Midbrain (tissue), 1 donor: ENCODE measurements at places on chromosomes 11 and 22.

GRCh38 chr11:8934742-8935488, 2.2 kb upstream of the C11orf16 start:
- no peak for DNase-seq

DNA sequence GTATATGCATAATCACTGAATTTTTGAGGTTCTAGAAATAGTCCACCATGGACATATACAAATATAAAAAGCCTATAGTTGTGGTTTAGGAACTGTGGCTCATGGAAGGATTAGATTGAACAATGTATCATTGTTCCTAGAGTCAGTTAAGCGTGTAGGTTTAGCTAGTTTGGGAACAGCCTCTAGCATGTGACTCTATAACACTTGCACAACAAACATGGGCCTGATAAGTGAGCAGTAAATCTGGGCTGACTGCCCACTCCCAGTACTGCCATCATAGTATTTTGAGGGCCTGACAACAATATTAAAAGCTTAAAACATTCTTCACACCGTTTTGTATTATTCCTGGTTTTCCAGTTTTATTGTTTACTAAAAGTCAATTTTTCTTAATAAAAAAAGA, 47.0 kb downstream of the YAP1 start:
- no peak for DNase-seq

DNA sequence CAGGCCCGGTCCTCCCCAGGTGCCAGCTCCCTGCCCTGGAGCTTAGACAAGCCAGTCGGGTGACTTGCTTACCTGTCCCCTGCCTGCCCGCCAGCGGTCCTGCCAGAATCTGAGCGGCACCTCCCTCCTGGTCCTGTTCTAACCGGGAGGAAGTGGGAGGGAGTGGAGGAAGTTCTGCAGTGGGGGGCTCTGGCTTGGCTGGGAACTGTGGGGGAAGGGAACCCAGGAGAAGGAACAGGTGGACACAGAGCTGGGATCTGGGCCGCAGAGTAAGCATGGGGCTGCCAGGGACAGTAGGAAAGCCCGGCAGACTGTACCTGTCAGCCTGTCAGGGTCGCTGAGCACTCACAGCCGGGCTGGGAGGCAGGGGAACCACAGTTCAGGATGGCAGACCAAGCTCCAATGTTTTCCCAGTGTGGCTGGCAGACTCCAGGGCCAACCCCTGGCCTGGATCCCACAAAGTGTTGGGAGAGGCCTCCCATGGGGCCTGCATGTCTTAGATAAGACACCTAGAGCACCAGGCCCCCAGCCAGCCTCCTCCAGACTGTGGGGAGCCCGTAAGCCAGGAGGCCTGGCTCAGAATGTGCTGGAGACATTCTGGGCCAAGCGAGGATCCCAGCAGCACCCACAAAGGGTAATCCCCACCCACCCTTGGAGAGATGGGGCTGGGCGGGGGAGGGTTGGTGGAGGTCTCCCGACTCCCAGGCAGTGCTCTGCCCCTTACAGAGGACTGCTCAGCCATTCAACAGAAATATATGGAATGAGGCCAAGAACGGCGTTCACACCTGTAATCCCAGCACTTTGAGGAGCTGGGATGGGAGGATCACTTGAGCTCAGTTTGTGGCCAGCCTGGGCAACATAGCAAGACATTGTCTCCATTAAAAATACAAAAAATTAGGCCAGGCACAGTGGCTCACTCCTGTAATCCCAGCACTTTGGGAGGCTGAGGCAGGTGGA, 2.3 kb downstream of the CYB5R3 start:
- DNase-seq: no peak

- no peak for DNase-seq
Observed at GRCh38 chr11:82754410-82754809, 20.7 kb upstream of the FAM181B start.

GRCh38 chr11:11583801-11584529, 37.8 kb downstream of the GALNT18 start:
- no peak for DNase-seq

DNA sequence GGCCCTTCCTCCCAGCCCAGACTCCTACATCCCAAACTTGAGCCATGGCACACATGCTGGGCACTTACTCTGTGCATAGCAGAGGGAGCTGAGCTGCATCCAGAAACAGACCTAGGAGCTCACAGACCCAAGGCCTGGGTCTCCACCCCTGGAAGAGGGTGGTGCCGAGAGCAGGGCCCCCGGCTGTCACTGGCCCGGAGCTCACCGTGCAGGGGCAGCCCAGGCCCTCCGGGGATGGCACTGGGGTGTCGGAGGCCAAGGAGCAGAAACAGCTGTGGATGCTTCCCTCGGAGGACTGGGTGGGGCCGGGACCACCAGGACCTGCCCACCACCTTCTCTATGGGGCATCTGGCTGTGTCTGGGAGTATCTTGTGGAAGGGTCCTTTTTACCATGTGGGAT, 4.3 kb upstream of the APOBEC3A start:
- no peak for DNase-seq

DNA sequence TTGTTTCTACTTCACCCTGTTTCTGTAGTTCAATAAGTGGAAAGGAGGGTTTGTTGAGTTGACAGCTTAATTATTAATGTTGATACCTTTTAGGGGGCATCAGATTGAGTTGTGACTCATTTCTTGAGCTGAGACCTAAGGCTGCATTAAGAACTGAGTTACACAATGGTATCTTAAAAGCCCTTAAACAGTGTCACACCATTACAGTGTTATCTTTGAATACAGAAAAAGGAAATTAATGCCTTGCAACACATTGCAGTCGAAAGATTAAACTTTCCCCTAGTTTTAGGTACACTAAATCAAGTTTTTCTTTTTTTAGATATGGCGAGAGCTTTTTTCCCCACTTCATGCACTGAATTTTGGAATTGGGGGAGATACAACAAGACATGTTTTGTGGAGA, 16.7 kb downstream of the PAFAH1B2 start:
- no peak for DNase-seq

DNA sequence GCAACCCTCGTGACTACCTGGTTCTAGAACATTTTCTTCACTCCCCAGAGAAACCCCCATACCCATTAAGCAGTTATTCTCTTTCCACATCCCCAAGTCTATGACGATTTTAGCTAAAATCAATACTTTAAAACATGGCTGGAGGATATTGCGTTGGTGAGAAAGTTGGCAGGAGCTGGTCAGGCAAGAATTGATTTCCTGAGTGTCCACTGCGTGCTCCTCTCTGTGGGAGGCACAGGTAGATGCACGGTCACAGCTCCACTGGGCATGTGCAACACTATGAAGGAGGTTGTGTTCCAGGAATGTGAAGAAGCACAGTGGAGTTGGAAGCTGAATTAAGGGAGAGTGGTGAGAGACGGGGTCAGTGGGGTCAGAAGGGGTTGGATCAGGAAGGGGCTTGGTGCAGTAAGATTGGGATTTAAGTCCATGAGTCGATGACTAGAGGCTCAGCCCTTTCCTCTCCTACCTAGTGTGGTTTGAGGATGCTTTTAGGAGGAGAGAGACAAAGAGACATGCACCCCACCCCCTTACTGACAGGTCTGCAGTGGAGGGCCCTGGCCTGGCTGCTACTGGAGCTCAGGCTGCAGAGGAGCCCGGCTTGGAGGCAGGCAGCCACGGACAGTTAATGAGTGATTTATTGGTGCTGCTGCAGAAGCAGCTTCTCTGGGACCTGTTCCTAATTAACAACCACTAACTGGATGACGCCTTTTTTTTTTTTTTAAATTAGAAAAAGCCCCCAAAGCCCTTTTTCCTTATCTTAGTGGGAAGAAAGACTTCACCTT, 395.6 kb downstream of the TENM4 start:
- no peak for DNase-seq

- DNase-seq: no peak
Observed at GRCh38 chr11:34866375-34866774, 49.8 kb downstream of the APIP start.

- DNase-seq: no peak
Observed at GRCh38 chr22:35981900-35982299, 46.7 kb downstream of the RBFOX2 start.

DNA sequence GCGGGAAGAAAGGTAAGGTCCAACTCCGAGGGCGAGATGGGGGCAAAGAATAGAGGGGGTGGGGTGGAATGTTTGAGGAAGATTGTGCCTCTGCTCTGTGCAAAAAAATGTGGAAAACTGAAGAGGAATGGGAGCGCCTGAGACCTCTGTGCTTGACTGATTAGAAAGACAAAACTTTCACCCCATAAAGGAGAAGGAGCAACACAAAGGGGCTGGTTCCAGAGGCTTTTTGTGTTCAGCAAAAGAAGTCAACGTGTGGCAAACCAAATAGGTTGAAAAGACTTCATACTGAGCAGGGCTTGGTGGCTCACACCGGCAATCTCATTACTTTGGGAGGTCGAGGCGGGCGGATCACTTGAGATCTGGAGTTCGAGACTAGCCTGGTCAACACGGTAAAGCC, 50.8 kb downstream of the GRAMD1B start:
- no peak for DNase-seq

- DNase-seq: no peak
Observed at GRCh38 chr11:2452321-2453012, 7.7 kb downstream of the KCNQ1 start.

DNA sequence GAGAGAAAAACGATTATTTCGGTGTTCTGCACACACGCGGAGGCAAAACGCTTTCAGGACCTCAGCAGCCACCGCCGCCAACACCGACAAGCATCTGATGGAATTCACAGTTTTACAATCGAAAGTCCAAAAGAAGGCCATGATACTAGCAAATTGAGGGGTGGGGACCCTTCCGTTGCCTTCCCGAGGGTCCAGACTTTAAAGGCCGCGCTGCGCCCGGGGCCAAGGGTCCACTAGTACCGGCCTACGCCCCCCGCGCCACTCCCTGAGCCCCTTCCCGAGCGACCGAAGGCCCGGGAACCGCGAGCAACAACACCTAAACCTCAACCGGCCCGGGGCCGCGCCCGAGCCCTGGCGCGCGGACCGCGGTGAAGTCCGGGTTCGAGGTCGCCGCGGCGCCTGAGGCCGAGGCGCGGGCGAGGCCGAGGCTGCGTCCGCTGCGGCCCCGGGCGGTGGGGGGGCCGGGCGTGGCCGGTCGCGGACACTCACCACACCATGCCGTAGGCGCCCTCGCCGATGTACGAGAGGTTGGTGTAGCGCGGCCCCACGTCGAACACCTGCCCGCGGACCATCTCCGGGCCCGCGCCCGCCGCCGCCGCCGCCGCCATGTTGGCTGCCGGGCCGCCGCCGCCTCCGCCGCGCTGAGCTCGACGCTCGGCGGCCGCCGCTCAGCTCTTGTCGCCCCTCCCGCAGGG, 465 bp downstream of the MAPK1 start:
- peak; percentile 27 for DNase-seq

GRCh38 chr11:123381817-123382554, 48.1 kb upstream of the GRAMD1B start:
- no peak for DNase-seq

DNA sequence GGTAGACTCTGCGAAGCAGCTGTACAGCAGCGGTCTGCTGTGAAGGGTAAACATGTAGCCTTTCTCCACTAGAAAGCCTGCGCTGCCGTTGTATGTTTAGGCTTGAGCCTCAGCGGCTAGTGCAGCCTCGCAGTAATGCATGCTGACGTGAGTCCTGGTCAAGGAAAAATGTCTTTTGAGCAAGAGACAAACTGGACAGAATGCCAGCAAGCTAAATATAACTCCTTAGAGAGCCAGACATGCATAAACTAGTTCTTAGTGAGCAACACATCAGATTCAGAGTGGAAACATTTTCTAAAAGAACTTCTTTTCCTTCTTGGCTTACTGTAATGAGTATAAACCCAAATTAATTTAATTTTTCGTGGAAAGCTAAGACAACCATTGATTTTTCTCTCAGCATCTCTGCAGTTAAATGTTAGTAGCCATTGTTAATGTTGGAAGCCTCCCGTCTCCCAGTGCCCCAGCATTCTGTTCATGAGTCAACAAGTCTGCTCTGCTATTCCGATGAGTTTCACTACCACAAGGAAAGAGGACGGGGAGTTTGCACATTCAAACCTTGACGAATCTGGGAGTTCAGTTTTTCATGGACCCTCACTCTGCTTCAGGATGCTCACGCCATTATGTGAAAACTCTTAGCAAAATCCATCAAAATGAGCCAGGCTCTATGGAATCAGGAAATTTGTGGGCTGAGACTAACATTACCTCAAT, 51.4 kb downstream of the JAM3 start:
- DNase-seq: peak; percentile 48

DNA sequence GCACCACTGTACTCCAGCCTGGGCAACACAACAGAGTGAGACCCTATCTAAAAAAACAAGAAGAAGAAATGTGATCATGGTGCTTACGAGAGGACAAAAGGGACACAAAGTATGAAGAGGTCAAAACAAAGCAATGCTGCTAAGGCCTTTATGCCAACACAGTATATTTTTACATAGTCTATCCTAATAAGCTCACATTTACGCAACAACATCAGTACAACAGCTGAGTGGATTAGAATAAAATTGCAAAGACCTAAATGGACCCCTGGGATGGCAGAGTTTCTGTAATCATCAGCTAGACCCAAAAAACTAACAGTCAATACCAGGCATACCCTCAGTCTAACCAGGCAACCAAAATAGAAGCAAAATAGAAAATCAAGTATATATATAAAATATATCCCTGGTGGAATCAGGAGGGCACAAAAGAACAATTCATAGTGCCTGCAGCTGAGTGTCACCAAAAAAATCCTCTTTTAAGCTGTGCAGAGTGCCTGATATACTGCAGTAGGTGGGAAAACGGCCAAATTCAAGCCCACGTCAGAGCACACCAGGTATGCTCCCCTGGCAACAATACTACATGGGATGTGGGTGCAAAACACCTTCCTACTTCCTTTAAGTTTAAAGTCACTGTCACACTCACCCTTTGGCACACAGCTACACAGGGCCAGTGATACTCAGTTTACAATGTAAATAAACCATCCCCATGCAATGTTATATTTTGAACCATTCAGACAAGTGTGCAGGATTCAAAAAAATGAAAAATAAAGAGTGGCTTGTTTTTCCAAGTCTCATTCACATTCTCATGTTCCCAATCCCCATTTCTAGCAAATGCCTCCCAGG, 57.8 kb downstream of the RBFOX2 start:
- no peak for DNase-seq

- DNase-seq: no peak
Observed at GRCh38 chr22:44291674-44292360, 20.9 kb downstream of the SHISAL1 start.

- DNase-seq: peak; percentile 27
Observed at GRCh38 chr11:125517116-125517770, 21.2 kb upstream of the FEZ1 start.

DNA sequence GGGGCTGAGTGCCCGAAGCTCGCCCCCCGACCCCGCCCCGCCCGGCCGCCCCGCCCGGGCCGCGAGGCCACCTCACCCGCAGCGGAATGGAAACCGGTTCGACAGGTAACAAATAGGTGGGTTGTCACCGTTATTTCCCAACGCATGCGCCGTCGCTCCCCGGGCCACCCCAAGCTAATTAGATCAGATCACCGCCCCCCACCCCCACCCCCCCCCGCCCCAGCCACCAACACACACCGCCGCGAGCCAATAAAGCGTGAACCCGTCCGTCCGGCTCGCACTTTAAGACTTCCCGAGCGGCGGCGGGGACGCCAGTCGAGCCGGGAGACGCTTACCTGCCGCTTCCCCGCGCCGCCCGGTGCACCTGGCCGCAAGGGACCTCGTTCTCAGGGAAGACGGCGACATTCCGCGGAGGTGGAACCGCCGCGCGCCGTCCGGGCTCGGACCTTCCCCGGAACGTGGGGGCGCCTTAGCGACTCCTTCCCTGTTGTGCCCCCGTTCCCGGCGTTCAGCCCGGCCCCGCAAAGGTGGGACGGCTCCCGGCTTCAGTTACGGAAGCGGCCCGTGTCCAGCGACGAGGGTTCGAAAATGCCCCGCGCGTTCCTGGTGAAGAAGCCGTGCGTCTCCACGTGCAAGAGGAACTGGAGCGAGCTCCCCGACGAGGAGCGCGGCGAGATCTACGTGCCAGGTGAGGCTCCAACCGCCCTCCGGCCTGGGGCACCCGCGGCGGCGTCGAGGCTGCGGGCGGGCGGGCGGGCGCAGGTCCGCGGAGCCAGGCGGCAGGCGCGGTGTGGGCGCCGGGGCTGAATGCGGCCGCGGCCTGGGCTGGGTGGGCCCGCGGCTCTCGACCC, at the start of gene OVOL1:
OVOL1 (plus strand) TSS at position 278 of the 851 bp plus-strand sequence; CDS start at position 589, 311 bp downstream.
- no peak for DNase-seq
